Stimulated activated CD8-positive, alpha-beta memory T cell treated with anti-CD3 and anti-CD28 coated beads, Interleukin-2, amount 100 ng/mL, for 1 hour (primary cell): ENCODE measurements at places on chromosomes 4 and X.

- DNase-seq, result no peak
Observed at GRCh38 chr4:179182741-179183140, 1740.5 kb upstream of the AGA start.

DNA sequence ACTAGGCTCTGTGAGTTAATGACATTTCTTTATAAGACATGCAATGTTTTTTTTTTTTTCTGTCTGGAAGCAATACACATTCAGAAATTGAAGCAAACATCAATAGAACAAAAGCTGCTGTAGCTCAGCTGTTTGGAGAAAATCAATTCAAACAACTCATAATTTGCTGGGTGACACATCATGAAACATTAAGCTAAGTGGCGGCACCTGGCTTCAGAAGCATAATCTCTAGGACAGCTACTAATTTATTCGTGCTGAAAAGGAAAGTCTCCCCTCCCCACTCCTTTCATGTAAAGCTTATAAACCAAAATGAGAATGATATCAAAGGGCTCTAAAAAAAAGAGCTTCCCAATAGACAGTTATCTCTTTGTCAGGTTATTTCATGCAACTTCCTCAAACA is 73.9 kb downstream of the LUZP4 start:
- DNase-seq, result no peak

DNA sequence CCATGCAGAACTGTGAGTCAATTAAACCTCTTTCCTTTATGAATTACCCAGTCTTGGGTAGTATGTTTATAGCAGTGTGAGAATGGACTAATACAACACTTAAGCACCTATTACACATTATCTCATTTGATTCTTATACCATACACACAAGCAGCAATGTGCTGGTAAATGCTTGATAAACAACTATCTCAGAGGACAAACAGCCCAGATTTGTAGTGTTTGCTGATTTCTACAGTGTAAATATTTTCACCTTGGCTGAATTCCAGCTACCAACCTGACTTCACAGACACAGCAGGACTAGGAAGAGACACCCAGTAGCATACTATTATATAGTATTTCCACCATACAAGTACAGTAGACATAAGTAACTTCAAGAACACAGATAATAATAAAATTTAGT is 406.5 kb upstream of the CNKSR2 start:
- DNase-seq, result no peak

DNA sequence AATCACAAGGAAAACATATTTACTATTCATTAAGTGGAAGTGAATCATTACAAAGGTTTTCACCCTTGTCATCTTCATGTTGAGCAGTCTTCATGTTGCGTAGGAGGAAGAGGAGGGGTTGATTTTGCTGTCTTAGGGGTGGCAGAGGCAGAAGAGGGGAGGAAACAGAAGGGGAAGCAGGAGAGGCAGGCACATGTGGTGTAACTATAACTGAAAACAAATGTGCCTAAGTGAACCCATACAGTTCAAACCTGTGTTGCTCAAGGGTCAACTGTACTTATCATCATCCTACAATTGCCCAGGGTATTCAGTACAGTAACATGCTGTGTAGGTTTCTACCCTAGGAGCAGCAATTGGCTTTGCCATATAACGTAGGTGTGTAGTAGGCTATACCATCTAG is 47.2 kb downstream of the SYNPO2 start:
- DNase-seq, result no peak

GRCh38 chrX:48702032-48702431 is 5.5 kb downstream of the SUV39H1 start:
- no peak for DNase-seq

DNA sequence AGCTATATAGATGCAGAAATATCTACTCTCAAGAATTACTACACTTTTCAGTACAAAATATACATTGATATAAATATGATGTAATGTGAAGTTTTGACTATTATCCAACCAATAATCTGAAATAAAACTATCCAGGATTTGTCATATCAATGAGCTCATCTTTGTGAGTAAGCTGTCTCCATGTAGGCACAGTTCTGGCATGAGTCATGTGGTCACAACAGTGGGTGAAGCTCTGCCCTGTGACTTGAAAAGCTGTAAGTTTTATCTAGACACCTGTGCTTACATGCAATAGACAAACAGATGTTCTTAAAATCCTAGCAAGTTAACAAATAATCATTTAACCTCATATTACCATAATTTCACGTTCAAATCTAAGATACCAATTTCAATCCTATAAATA is 192.7 kb downstream of the GABRG1 start:
- no peak for DNase-seq

DNA sequence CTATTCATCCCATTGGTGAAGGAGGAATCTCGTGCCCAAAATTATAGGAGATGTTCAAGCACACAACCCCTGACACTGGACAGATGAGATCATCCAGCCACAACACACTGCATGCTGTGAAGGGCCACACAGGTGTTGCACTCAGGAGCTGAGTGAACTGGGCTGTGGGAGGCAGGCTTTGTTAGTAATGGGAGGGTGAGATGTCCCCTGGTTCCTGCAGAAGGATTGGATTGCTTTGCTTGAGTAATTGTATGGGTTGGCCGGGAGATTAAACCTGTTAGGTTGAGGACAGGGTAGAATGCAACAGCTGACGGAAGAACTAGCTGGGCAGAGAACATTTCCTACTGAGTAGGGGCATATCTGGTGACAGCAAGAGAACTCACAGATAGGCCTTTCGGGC is 152.2 kb downstream of the TACR3 start:
- no peak for DNase-seq

DNA sequence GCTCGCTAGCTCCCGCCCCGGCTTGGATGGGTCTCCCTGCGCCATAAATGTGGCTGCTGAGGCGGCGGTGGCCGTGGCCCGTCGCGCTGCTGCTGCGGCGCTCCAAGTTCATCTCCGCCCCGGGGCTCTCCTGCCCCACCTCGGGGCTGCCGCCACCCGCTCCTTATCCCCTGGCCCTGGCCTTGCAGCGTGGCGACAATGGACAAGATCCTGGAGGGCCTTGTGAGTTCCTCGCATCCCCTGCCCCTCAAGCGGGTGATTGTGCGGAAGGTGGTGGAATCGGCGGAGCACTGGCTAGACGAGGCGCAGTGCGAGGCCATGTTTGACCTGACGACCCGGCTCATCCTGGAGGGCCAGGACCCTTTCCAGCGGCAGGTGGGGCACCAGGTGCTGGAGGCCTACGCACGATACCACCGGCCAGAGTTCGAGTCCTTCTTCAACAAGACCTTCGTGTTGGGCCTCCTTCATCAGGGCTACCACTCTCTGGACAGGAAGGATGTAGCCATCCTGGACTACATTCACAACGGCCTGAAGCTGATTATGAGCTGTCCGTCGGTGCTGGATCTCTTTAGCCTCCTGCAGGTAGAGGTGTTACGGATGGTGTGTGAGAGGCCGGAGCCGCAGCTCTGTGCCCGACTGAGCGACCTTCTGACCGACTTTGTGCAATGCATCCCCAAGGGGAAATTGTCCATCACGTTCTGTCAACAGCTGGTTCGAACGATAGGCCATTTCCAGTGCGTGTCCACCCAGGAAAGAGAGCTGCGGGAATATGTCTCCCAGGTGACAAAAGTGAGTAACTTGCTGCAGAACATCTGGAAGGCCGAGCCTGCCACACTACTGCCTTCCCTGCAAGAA is 763 bp downstream of the USP38 start:
- DNase-seq, result no peak

GRCh38 chr4:173046818-173047217 is 121.8 kb upstream of the GALNT7 start:
- DNase-seq, result no peak
